ENCODE measurements at places on chromosomes 2 and 18.

DNA sequence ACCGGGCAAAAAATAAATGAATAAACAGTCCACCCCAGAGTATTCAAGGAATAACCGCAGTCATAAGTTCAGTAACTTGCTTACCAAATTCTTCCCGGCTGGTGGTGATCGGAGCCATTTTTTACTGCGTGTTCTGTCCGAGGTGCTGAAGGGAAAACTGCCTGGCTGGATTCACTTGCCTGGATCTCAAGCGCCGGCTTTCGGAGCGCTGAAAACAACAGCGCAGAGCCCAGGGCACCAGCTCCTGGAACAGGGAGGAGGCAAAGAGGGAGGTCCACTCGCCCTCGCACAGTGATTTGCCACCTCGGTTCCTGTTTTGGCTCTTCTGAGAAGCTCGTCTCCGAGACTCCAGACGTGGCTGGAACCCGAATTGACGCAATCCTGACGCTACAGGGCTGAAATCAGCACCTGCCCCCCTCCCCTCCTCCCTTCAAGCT lies at the start of gene SYT4:
Gene SYT4, minus strand, starts transcription at position 327 of the 437 bp plus-strand sequence. Its CDS starts 209 bp downstream, at position 118.
- DNase-seq, result no peak

GRCh38 chr2:230269715-230270114 lies 44.2 kb downstream of the SP140 start:
- no peak for DNase-seq

DNA sequence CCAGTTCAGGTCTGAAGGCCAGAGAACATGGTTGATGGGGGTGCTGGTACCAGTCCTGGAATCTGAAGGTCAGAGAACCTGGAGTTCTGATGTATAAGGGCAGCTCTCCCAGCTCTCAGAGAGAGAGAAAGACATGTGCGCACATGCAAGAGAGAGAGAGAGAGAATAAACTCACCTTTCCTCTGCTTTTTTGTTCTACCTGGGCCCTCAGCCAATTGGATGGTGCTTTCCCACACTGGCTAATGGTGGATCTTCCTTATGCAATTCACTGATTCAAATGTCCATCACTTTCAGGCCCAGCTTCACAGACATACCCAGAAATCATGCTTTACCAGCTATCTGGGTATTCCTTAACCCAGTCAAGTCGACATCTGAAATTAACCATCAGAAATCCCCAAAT lies 377.7 kb upstream of the MEX3C start:
- DNase-seq, result no peak

DNA sequence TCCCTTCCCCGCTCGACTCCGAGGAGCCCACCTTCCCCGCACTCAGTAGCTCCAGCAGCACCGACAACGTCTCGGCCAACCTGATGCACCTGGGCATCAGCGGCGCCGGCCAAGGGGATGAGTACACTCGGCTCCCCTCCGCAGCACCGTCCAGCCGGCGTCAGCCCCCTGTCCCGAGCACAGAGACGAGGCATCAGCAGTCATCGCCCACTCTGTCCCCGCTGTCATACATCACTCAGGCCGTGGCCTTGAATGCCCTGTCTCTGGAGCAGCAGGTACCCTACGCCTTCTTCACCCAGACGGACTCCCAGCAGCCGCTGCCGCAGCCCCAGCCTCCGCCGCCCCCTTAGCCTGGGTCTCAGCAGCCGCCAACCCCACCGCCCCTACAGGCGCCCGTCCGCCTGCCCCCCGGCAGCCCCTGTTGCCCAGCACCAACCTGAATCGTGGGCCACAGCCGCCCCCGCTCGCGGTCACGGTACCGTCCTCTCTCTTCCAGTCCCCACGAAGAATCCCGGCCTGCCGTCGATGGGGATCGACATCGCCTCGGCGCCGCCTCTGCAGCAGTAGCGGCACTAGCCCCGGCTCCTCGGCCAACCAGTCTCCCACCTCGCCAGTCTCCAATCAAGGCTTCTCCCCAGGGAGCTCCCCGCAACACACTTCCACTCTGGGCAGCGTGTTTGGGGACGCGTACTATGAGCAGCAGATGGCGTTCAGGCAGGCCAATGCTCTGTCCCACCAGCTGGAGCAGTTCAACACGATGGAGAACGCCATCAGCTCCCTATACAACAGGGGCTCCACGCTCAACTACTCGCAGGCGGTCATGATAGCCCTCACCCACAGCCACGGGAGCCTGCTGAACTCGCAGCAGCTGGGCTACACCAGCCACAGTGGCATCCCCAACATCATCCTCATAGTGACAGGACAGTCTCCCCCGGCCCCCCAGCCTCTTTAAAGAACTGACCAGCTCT lies 1195.9 kb upstream of the CHAC2 start:
- no peak for DNase-seq

DNA sequence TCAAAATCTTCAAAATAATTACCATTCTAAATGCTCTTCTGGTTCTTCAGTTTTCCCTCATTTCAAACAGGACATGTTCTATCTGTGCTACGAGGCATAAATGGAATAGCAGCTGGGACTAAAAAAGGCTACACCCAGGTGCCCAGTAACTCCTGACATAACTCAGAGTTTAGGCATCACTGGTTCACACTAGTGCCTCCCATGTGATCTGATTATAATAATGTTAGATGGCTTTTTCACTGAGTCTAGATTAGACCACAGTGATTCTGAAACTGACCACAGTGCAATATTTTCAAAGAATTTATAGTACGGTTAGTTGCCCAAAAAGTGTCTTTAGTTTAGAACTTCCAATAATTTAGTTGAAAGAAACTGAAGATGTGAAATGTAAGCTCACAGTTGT lies 123.3 kb downstream of the CCBE1 start:
- no peak for DNase-seq

- no peak for DNase-seq
Measured at GRCh38 chr2:173934895-173935294, 30.3 kb downstream of the SP3 start.

DNA sequence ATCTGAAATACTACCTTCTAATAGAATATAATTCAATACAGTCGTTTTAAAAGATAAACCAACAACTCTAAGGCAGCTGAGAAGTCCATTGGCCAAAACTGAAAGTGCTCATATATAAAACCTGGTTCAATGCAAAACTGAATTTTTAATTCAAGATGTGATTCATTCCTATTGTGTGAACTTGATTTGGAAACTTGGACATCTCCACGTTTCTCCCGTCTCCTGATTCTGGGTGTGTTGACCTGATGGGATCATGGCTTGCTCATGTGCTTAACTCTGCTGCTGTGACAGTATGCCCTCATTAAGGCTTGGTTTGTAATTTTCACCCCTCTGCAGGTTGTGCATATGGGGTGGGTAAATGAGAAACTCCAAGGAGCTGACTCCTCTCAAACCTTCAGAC lies 166.3 kb upstream of the TPO start:
- DNase-seq, result no peak

DNA sequence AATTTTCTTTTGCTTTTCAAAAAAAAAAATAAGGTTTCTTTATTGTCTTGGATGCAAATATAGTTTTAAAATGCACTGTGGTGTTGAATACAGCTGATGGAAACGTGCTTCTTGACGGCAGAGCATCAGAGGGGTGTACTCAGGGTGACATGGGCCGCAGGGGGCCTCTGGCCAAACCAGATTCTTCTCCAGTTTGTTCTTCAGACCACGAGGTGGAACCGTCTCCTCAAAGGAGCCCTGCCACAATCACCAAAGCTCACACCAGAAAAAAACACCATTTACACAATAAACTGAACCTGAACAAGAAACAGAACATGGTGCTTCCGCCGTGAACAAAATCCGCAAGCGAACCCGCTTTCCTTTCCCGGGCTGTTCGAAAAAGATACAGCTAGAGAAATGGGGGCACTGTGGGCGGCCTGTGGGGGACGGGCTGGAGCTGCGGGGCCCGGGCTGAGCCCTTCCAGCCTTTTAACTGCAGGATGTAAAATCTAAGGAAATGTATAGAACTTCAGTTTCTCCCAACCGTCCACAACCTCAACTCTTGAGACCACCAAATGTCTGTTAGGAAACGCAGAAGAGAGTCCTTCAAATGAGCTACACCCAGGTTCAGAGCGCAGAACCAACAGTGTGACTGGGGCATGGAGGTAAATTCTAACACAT lies 34.5 kb downstream of the PSMG2 start:
- no peak for DNase-seq

DNA sequence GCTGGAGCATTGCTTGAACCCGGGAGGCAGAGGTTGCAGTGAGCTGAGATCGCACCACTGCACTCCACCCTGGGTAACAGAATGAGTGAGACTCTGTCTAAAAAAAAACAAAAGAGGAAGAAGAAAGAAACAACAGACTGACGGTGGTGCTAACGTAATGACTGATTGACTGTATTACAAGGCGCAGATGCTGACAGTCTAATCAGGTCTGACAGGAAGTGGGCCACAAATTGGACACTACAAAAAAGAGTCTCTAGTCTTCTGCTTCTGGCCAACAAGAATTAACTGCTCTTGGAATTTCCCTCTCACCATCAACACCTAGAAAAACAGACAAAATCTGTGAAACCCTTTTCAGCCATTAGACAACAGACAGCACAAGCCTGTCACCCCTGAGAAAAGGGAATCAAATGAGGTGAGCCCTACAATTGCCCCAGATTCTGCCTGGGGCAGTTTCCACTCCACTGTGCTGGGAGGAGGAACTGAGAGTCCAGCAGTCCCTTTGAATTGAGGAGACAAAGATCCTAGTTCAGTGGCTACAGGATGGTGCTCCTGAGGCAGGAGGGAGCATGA lies 43.3 kb downstream of the SNED1 start:
- DNase-seq, result no peak

- no peak for DNase-seq
Measured at GRCh38 chr2:33210626-33211025, 263.9 kb downstream of the LTBP1 start.

DNA sequence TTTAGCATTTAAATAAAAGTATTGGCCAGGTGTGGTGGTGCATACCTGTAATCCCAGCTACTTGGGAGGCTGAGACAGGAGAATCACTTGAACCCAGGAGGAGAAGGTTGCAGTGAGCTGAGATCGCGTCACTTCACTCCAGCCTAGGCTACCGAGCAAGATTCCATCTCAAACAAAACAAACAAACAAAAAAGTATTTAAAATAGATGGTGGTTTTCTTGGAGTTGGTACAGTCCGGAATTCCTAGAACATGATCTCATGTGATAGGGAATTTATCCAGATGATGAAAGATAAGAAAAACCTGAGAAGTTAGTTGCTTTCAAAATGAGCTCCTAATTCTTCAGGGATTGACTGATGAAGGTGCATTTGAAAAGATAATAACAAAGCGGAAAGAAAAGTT lies 62.0 kb downstream of the BIRC6 start:
- DNase-seq, result no peak

DNA sequence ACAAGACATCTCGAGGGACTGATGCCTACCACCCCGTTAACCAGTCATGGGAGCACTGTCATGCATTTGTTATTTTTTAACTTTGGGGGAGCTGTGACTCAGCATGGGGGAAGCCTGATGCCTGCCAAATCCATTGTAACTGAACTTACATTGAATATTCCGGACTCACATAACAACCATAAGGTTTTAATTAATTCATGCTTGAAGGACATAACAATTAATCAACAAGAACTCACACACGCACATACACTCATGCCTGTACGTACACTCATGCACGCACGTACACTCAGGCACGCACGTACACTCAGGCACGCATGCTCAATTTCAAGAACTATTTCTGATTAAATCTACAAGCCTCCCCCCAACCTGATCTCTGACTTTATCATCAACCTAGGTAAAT lies 1639.1 kb downstream of the SUCLG1 start:
- no peak for DNase-seq

GRCh38 chr2:187424146-187424545 lies 23.9 kb downstream of the CALCRL start:
- DNase-seq, result no peak

- no peak for DNase-seq
Measured at GRCh38 chr2:241461693-241462677, 46.4 kb downstream of the STK25 start.

GRCh38 chr18:6775702-6776101 lies 46.2 kb downstream of the ARHGAP28 start:
- DNase-seq, result no peak

DNA sequence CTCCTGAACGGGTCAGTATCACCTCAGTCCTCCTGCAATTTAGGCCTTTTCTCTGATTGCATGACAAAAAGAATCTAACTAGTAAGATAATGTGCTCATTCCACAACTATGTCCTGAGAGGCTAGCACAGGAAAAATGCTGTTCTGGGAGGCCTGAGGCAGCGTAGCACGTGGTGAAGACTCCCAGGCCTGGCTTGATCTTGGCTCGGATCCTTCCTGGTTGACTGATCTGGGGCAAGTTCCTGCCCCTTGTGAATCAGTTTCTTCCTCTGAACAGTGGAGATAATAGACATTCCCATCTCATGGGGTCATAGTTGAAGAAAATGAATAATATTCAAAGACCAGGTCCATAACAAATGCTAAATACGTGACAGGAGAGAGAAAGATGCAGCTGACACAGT lies 12.3 kb downstream of the FBLN7 start:
- no peak for DNase-seq

- DNase-seq, result no peak
Measured at GRCh38 chr18:3478262-3478978, 28.4 kb downstream of the TGIF1 start.

DNA sequence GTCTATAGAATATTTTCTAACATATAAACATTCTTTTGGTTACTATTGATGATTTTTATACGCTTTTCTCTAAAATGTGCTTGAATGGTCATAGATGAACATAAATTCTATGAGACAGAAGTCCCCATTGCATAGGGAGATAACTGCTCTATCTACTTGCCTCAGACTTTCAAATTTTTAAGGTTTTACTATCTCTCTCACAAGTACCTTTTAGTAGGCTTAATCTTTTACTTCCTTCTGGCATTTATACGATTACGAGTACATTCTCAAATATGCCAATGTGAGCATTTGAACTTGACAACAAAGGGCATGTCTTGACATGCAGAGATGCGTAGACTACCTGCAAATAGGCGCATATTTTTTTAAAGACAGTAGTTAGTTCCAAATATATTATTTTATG lies 935.9 kb upstream of the LRATD1 start:
- DNase-seq, result no peak

DNA sequence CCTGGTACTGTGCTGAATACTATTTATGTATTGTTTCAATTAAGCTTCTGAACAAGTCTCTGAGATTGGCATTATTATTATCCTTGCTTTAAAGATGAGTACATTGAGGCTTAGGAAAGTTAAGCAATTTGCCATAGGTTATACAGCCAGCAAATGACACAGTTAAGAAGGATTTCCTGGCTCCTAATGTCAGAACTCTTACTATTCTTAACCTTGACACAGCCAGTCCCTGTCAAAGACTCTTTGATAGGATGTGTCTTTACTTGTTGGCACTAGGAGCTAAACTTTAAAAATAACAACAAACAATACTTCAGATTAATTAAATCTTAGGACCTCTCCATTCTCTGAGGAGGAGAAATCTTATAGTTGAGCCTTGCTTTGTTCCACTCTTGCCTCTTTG lies 70.6 kb downstream of the UBR3 start:
- DNase-seq, result no peak

GRCh38 chr2:19478409-19478808 lies 120.0 kb upstream of the OSR1 start:
- no peak for DNase-seq

- DNase-seq, result no peak
Measured at GRCh38 chr2:117785740-117786139, 28.8 kb upstream of the DDX18 start.

All from activated CD8-positive, alpha-beta memory T cell treated with anti-CD3 and anti-CD28 coated beads for 48 hours (primary cell).